ENCODE measurements at places on chromosomes 2 and 18. TPM values are rescaled to one million over a fixed set of nuclear protein-coding genes. Genes with fewer than 3 reads are reported as not detected.

The PROKR1 gene
- total RNA-seq = not detected

The VSNL1 gene
- 2.1 TPM for total RNA-seq

The CNTNAP5 gene
- total RNA-seq = 3.3 TPM

The SKA1 gene
- total RNA-seq = 1.0 TPM

GRCh38 chr2:165369898-165370296 is 99.6 kb upstream of the CSRNP3 start:
- no peak for DNase-seq

- no peak for DNase-seq
These were observed 5.4 kb downstream of the LBH start for GRCh38 chr2:30236591-30237238.

GRCh38 chr2:196066291-196067087 is 2.1 kb downstream of the DNAH7 start:
- DNase-seq = no peak

DNA sequence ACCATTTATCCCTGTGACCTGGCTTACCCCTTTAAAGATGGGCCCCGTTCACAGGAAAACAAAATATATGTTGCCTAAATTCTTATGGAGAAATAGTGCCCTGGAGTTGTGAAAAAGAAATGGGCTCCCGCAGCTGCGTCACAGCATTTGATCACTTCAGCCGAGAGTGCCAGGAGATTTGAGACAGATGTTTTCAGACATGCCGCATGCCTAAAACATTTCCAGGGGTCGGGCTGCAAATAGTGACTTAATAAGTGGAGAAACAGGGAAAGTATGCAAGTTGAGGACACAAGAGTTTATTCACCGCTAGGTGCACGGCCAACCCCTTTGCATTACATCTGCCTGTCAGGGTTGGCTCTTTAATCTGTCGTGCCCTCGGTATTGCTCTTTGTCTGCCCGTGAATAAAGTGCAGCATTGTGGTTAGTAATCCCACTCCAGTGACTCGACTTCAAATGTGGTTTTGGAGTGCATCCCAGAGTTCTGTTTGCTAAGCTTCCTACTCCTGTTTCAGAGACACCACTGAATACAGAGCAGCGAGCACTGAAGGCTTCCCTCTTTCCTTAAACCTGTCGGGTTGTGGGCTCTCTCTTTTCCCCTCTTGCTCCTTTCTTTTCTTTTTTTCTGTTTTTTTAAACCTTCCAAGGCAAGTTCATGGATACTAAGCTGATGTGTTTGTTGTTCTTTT is 187.5 kb downstream of the LTBP1 start:
- no peak for DNase-seq

DNA sequence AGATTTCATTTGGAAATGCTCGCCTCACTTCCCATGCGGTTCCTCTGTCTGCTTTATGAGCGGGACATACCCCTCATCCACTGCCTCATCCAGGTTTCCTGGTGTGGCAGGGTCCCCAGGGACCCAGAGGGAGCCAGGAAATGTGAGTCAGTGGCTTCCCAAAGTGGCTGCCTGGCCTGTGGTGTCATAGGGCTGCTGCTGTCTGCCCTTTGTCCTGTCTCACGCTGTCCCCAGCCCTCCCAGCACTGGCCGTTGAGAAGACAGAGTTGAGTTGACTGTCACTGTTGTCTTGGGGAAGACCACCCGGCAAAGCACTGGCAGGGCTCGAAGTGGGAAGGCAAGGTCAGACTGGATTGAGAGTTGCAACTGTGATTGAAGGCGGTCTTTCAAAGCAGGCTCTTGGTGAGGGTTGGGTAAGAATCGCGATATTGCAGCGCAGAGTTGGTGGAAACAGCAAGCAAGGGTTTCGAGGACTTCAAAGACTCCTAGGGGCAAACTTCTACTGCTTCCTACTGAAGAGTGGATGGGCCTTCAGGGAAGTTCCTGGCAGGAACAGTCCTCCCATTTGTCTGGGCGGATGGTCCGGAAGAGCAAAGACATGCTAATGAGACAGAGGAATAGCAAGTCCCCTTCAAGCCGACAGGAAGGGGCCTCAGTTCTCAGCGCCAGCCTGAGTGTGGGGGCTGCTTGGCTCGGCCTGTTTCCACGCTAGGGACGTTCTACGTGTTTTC is 33.9 kb downstream of the RAB31 start:
- no peak for DNase-seq

- DNase-seq = no peak
These were observed 17.6 kb downstream of the MYL12B start for GRCh38 chr18:3279201-3280185.

GRCh38 chr2:9717886-9718451 is 87.2 kb upstream of the YWHAQ start:
- no peak for DNase-seq

DNA sequence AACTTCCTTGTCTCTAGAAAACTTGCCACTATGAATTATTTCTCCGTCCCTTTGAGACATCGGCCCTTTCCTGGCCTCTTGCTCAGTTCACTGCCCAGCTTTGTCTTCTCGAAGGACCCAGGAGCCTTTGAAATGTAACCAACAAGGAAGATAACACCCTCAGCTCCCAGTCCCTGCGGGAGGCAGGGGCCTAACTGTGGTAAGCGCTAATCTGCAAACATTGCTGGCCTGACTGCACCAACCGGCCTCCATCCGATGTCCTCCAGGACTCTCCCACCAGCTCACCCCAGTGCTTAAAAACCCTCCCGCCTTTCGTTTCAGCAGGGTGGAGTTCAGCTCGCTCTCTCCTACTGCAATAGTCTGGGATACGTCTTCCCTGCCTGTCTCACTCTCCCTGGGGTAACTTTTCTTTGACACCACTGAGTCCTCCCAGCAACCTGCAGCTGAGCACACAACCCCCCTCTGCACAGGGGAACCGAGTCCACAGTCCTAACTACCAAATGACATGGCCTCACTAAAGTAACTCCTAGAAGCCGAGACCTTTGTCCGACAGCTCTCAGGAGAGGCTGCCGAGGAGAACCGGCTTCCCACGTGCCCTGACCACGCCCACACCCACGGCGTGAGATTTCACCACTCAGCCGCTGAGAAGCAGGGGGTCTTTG is 76.1 kb downstream of the MBP start:
- DNase-seq = peak; percentile 63

GRCh38 chr2:112958428-112959108 is 19.2 kb upstream of the IL36G start:
- DNase-seq = no peak

DNA sequence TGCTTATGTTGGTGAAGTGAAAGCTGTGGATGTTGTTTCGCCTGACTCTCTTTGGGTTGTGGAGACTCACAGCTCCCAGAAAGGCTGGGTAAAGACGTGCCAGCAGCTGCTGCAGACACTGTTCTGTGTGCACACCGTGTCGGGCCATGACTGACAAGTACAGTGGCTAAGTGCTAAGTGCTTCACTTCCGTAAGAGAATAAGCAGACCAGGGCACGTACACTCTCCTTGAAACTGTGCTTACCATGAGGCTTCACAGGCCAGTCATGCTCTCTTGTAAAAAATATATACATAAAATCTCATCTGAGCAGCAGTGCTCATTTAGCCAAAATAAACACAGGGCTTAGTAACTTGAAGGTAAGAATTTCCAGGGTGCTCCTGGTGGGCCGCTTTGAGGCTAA is 86.0 kb downstream of the NRP2 start:
- no peak for DNase-seq

Measured in mucosa of descending colon (tissue), 3 donors.